Umbilical cord (tissue), 2 donors: ENCODE measurements at places on chromosomes 11 and 22.

- no peak for DNase-seq
These were observed 96.4 kb upstream of the AMOTL1 start for GRCh38 chr11:94671553-94672366.

DNA sequence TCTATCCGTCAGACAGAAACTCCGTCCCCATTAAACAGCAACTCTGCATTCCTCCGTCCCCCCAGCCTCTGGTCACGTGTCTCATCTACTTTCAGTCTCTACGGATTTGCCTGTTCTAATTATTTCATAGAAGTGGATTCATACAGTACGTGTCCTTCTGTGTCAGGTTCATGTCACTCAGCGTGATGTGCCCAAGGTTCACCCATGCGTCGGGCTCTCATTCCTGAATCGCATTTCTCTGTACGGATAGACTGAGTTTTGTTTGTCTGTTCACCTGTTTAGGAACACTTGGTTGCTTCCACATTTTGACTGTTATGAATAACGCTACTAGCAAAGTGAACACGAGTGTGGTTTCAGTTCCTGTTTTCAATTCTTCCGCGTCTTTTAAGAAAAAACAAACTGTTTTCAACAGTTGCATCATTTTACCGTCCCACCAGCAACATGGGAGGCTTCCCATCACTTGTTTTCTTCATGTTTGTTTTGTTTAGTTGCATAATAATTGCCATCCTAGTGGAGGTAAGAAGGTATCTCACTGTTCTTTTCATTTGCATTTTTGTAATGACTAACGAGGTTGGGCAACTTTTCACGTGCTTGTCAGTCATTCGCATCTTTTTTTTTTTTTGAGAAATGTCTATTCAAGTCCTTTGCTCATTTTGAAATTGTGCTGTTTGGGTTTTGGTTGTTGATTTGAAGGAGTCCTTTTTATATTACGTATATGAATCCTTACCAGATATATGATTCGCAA is 8.9 kb upstream of the NLRP6 start:
- DNase-seq: peak; percentile 51

GRCh38 chr11:8863838-8864237 is 47.2 kb upstream of the AKIP1 start:
- DNase-seq: peak; percentile 28

DNA sequence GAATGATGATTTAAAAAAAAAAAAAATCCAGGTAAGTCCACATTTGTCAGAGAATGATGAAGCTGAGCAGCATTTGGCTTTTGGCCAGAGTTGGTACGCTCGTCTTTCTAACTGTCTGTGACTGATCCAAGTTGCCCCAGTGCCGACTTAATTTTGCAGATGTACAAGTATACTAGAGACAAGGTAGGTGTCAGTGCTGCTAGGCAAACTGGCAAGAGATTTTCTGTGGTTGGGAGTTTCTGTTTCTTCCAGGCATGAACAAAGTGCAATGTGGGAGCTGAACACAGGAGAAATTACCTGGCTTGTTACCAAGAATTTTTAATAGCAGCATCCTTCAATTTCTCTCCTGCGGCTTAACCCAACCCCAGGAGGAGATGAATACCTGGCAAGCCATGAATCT is 307.7 kb downstream of the BUD13 start:
- DNase-seq: no peak
